Stimulated activated CD4-positive, alpha-beta T cell treated with anti-CD3 and anti-CD28 coated beads, Interleukin-1b, Interleukin-23, amount 100 ng/mL, for 4 hours (primary cell): ENCODE measurements at places on chromosomes 4 and X.

DNA sequence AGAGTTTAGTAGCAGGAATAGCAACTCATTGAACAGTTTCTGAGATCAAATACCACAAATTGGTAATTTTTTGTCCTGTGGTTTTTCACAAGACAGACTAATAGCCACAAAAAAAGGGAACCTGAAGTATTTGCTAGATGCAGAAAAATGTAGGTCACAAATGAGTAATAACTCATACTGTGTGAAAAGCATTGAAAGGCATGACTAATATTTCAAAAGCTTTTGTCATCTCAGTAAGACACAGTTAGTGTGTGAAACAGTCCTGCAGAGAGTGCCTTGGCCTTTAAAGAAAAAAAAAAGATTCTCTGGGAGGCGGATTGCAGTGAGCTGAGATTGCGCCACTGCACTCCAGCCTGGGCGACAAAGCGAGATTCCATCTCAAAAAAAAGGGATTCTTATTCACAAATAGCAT is 31.4 kb upstream of the SLC25A31 start:
- DNase-seq, result no peak

DNA sequence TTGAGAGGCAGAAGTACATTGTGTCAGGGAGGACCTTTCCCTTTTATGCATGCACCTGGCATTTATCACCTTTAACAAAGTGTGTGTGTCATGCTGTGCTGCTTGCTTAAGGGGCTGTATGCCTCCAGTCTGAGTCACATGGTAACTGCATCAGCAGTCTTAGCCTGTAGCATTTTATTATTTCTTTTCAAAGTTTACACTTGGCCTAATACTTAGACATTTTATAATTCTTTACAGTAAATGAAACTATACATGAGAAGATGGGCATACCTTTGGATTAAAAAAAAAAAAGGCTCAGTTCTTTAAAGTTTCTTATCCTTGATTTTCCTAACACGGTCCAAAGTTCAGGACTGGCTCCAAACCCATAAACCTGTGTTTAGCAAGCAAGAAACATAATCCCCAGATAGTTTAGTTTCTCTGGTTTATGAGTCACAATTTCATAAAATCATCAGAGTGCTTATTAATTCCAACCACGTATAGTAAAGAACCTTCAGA is 14.6 kb downstream of the NPNT start:
- no peak for DNase-seq

GRCh38 chrX:135000516-135000915 is 9.7 kb downstream of the SMIM10 start:
- no peak for DNase-seq

DNA sequence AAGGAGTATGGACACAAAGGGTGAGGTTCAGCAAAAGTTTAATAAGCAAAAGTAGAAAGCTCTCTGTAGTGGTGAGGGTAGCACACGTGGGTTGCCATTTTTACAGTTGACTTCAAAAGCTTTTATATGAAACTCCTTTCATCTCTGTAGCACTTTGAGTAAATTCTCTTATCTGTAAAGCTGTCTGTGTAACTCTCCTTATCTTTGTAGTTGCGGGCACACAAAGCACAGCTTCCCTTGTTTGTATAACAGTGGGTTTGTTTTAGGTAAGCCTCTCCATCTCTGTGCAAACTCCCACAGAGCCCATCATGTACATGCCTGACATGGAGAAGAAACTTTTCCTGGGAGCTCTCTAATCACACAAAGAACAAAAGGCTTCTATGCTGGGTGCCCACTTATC is 325.9 kb upstream of the PABPC5 start:
- no peak for DNase-seq

- DNase-seq, result no peak
Observed at GRCh38 chrX:10900585-10901289, 210.4 kb upstream of the HCCS start.

GRCh38 chr4:109410776-109411175 is 22.8 kb upstream of the SEC24B start:
- DNase-seq, result no peak

DNA sequence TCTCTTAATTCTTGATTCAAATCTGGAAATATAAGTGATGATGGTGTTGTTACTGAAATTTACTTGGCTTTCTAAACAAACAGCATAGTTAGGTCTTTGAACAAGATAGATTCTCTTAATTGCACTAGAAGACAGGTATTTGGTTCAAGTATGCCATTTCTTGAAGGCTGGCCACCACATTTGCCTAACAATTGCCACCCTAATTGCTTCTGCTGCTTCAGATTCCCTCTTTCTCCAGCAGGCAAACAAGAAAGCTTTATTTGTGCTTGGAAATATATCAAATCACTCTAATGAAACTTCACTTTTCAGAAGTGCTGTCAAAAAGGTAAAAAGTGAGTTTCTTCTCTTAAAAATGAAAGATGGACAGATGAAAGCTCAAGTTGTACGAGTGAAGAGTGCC is 418.6 kb downstream of the INPP4B start:
- DNase-seq, result no peak

DNA sequence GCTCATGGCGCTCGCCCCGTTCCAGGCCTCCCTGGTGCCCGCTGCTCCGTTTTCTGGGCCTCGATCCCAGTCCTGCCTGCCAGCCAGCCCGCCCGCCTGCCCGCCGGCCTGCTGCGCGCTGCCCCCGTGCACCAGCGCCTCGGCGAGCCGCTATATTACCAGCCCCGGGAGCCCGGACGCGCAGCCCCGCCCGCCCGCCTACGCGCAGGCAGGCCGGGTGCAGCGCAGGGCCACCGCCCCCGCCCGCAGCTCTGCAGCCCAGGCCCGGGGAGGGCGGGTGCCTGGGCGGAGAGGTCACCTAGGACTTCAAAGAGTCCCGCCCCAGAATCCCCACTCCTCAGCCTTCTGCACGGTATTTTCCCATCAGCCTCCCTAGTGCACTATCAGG is at the start of gene MAOB:
TSS of gene MAOB (minus strand) at position 157 of the 388 bp plus-strand sequence. CDS start at position 6, 151 bp downstream.
- no peak for DNase-seq

GRCh38 chr4:25896776-25897539 is 17.1 kb upstream of the SMIM20 start:
- DNase-seq, result no peak

DNA sequence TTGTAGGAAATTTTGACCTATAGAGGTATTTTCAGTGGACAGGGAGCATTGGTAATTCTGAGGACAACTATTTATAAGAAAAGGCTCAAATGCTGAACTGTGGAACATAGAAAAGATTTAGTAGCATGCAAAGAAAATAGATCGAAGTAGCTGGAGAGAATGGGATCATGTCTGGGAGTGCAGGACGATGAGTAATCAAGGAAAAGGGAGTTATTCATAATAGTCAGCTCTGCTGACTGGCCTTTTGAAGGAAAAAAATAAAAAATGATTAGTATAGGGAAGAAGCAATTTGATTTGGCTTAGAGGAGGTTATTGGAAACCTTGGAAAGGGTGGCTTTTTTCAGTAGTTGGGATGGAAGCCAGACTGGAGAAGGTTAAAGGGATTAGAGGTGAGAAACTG is 22.9 kb upstream of the ANK2 start:
- DNase-seq, result no peak

DNA sequence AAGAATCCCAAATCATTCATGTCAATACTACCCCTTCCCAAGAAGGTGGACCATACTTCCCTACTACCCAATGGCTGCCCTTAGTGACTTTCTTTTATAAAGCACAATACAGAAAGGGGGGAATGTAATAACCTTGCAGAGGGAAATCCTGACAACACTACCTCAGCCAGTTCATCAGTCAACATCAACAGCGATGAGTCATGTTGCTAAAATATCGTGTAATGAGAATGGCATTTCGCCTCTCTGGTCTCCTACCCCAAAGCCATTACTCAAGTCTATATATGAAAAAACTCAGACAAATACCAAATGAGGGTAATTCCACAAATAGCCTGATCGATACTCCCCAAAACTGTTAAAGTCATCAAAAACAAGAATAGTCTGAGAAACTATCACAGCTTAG is 3.3 kb upstream of the MAGEA8 start:
- DNase-seq, result no peak

- DNase-seq, result no peak
Observed at GRCh38 chr4:84319124-84319523, 180.0 kb downstream of the NKX6-1 start.

GRCh38 chr4:159229164-159229563 is 126.3 kb downstream of the RAPGEF2 start:
- DNase-seq, result no peak

GRCh38 chr4:125702406-125702805 is 387.7 kb downstream of the FAT4 start:
- no peak for DNase-seq

DNA sequence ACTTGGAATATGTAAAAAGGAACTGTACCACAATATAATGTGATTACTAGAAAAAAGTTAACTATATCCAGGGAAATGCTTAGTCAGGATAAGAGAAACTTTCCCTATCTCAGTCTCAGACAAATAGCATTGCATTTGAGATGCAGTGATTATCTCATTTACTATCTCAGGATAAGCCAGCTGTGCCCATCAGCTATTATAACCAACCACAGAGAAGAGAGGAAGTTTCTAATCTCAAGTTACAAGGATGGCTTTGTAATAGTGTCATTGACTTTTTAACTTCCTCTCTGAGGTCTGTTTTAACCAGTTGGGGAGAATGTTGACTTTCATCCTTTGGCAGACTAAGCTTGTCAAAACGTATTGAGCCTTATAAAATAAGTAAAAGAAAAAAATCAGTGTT is 56.5 kb downstream of the SNX25 start:
- DNase-seq, result no peak

- no peak for DNase-seq
Observed at GRCh38 chr4:101190751-101191150, 156.6 kb downstream of the PPP3CA start.

GRCh38 chrX:64427281-64427680 is 32.0 kb upstream of the MTMR8 start:
- no peak for DNase-seq

DNA sequence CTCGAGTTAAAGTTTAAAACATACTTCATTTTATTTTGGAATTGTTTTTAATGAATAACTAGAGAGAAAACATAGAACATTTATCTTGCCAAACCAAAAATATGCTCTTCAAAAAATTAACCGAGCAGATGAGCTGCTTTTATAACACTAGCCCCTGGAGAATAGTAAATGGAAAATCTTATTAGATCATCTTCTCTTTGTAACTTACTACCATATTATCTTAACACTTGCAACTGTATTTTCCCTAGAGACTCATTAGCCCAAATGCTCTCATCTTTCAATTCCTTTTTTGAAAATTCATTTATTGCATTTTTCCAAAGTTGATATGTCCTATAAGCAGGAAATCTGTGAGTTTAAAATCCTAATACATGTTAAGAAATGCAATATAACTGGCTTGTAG is 143.3 kb downstream of the CAMK2D start:
- no peak for DNase-seq

DNA sequence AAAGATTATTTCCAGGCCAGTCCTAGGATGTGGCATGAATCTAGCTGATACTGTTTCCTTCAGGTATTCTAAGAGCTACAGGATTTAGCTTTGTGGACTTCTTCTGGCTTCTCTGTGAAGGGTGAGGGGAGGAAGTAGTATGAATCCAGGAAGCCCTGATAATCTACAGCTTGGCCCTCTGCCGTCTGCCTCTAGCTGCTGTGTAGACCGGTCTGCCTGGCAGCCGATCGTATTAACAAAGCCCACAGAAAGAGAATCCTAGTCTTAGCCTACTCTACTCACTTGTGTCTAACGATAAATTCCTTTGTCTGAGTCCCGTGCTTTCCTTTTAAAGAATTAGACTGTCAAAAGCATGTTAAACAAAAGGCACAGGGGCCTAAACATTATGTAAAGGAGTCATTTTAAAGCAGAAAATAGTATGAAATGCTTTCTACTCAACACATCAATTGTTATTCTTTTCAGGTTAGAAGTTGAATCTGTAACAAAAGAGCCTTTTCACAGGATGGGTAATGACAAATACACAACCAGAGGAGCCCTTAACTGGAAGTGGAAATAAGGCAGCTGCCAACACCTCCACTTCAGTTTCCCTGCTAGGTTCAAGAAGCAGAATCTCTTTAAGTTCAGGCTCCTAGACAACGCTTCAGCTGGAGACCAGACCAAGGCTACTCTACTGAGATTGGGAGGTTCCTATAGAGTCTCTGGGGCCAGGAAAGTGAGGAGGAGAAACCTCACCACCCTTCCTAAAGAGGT is 48.9 kb upstream of the UCP1 start:
- DNase-seq, result no peak

- DNase-seq, result no peak
Observed at GRCh38 chrX:31543634-31544033, 471.8 kb upstream of the FTHL17 start.

DNA sequence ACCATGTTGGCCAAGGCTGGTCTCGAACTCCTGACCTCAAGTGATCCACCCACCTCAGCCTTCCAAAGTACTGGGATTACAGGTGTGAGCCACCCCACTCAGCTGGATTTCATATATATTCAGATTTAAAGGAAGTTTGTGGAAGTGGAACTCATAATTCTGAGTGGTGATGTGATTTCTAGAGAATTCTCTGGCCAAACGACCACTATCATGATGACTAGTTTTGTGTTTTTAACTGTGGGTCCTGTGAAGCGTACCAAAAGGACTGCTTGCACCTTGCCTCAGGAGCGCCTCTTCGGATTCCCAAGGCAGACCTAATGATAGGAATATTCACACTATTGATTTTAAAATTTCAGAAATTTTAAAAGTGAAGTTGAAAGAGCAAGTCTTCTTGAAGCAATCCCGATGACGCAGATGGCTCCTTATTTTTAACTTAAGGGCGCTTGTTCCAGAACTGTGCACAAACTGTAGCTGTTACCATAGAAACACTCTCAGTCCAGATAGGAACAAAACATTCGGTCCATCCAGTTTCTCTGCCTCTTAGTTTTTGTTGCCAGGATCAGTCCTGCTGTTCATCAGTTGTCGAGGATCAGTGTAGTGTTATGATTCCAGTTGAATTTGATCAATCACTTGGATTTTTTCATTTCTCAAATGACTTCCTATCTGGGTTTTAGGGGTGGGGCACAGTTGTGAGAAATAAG is 51.7 kb upstream of the CLCN4 start:
- no peak for DNase-seq

- no peak for DNase-seq
Observed at GRCh38 chrX:80812176-80812575, 2.5 kb upstream of the BRWD3 start.

GRCh38 chrX:24493740-24494581 is 28.9 kb downstream of the PDK3 start:
- DNase-seq, result no peak

DNA sequence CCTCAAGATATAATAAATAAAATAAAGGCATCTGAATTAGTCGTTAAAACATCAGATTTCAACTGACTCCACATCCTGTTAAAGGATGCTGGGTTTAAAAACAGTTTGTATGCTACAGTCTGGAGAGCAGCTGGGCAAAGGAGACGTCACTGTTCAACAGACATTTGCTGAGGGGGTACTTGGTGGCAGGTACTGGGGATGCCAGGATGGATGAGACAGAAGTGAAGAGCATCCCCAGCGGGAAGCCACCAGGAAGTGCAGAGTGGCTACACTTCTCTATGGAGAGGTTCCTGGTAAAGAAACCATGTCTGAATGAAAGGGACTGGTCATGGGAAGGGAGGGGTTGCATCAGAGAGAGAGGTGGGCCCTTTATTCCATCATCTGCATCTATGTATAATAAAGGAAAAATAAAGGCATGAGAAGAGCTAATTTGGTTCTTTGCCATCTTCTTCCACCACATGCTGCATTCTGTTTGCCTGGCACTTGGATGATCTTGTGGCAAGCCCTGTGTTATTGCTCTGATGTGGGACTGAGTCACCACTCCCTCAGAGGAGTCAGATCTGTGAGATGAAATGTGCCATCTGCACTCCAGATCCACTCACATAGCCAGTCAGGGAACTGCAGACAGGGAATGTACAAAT is 145.0 kb downstream of the SOWAHB start:
- DNase-seq, result no peak
